GM18507 (cell line): ENCODE measurements at places on chromosomes 11 and 22.

DNA sequence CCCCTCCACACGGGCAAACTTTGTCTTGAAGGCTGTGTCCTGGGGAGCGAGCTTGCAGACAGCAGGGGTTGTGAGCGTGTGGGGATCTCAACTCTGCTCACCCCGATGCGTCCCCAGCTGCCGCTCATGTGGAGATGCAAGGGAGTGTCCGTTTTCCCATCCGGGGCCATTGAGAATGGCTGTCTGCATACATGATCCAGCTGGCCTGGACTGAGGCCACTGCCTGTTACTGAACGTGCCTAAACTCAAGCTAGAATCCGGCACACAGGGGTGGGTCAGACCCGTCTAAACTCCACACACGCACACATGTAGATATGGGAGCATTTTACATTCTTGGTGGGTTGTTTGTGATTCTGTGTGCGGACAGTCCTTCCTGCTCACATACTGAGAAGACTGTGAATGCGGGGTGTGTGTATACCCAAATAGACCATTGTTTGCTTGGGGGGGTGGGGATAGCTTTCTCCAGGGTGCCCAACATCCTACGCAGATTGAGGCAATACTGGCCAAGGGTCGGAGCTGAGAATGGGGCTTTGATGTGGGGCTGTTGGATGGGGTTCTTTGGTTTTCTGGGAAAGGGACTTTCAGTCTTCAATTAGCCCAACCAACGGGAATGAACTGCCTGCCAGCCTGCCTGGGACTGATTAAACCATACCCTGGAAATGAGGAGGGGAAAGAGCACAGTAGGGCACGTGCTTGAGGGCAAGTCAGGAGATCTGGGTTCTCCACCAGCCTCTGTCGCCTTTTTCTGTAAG lies 60.4 kb downstream of the ST3GAL4 start:
- DNase-seq: no peak

GRCh38 chr11:61828629-61829407 lies 718 bp downstream of the FADS2 start:
- no peak for DNase-seq

DNA sequence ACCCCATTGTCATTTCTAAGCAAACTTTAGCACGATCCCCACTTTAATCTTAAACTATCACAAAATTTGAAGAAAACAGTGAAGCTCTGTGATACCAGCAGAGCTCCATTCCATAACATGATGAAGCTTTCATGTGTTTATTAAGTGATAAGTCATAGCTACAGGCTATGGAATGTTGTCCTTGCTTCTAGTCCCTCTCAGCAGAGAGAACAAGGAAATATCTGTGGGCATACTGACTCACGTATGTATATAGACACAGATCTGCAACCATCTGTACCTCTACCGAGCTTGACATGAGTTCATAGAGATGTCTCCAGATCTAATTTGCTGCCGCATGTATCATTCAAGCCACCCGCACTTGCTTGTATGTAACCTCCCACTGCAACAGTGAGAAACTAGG lies 588.9 kb downstream of the ETS1 start:
- DNase-seq: no peak

DNA sequence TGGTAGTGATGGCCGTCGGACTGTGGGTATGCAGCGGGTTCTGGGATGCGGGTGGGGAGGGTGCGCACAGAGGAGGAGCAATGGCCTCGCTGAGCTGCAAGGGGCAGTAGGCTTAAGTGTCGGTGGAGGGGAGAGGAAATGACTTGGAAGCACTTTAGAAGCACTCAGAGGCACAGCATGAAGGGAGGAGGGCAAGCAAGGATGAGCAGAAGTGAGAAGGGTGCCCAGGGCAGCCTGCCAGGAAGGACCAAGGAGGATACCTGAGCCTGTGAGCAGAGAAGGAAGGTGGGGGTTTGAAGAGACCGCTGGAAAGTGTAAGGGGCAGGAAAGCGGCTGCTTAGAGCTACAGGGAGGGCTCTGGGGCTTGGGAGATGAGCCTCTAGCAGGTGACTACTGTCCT lies 330 bp downstream of the SLC5A1 start:
- no peak for DNase-seq

- no peak for DNase-seq
Observed at GRCh38 chr22:35322126-35322525, 22.4 kb downstream of the TOM1 start.

- DNase-seq: no peak
Observed at GRCh38 chr11:45262900-45263299, 23.2 kb downstream of the SYT13 start.

DNA sequence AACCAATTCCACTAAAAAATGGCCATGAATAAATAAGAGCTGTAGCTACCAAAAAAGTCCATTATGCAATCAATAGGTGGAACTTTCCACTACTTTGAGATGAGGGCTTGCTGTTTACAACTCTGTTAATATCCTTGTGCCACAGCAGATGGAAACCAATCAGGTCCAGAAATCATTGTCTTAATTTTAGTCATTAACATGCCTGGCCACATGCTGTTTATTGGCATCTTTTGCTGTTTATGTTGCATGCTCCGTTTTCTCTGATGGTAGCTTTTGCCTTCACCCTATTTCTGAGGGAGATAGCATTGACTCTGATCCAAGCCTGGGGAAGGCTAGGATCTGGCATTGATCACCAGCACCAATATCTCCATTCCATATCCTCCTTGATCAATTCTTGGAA lies 192.9 kb upstream of the SEZ6L start:
- DNase-seq: no peak

DNA sequence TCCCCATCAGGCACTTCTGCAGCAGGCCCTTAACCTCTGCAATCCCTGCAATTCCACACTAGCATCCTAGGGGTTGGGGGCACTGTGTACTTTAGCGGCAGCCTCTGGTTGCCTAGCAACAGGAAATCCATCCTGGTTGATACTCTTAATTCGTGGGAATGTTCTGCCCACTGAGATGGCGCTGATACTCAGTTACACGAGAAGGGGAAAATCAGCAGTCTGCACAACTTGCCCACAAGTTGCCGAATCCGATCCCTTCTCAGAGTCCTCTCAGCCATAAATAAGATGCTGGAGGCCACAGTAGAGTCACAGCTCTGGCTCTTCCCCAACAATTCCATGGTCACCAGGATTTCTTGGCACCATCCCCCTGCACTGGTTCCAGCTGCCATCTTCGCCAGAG lies 57.6 kb upstream of the CRYBB3 start:
- DNase-seq: no peak

DNA sequence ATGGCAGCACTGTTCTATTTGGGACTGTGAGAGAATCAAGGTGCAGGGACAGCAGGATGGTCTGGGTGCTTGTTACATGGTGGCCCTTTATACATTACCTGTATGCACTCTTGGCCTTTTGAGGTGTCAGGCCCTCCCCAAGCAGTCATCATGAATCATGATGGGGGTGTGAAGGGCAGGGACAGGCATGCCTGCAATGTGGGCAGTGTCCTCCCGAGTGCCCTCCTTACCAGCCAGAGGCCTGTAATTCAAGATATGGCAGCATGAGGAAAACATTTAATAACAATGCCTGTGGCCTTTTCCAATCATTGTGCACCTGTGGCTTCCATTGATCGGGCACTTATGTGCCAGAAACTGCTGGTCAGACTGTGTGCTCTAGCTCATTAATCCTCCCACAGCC lies 25.5 kb upstream of the CYP2D6 start:
- DNase-seq: no peak
